ENCODE measurements at places on chromosomes 11 and 22.

- no peak for DNase-seq
Measured at GRCh38 chr22:45454275-45454674, 40.8 kb downstream of the RIBC2 start.

DNA sequence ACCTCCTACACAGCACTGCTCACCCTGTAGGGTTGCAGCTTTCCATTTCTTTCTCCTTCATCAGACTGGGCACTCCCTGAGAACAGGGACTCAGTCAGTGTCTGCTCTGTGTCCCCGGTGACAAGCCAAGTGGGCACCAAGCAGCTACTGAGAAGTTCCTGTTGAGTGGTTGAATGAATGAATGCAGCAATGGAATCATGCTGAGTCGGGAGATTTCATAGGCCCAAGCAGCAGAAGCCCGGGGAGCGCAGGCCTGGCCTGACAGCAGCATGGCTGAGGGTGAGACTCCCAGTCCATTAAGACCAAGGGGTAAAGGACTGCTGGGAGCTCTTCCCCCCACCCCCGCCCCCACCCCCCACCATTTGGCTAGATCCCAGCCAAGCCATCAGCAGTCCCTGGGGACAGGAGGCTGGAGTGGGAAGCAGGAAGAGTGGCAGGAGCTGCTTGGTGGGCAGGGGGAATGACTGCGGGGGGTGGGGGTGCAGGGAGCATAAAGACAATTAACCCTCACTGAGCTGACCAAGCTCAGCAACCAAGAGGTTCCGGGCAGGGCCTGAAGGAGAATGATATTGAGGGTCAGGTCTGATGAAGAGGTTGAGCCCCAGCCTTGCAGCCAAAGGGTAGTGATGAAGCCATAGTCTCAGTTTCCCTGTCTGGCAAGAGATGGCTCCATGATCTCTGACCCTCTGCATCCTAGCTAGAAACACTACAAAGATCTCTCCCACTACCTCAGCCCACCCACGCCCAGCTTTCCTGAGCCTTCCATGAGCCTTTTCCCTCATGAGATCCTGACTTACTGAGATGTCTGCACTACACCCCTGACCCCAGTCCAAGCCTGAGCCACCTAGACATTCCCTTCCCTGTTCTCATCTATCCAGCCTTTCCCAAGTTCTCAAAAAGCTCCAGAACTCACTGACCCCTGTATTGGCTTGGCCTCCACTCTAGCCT is 2.8 kb downstream of the PDE2A start:
- peak; percentile 31 for DNase-seq

GRCh38 chr22:33401291-33401690 is 343.1 kb upstream of the SYN3 start:
- DNase-seq: no peak

- no peak for DNase-seq
Measured at GRCh38 chr22:24039046-24039445, 27.9 kb downstream of the CABIN1 start.

GRCh38 chr11:61752117-61752924 is at the start of gene MYRF:
Gene MYRF (plus strand): TSS chr11:61752636. CDS start chr11:61752745, 109 bp downstream.
- peak; percentile 47 for DNase-seq

- no peak for DNase-seq
Measured at GRCh38 chr11:107999759-108000455, 8.8 kb upstream of the CUL5 start.

- no peak for DNase-seq
Measured at GRCh38 chr11:115207166-115207591, 297.0 kb downstream of the CADM1 start.

DNA sequence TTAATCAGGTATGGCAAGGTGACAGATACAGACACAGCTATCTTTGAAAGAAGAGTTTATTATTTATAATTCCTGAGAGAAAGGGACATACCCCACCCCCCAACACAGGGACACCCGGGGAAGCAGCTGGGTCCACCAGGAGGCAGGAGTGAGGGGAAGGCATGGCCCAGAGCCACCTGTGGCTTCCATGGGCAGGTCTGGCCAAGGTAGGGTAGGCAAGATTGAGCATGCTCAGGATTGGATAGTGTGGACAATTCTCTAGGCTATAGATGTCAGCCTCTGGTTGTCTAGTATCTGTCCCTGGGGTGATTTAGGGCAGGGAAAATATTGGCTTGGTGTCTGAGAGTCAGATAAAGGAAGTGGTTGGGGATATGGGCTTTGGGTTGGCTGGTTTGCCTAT is 27.5 kb upstream of the SMIM35 start:
- no peak for DNase-seq

DNA sequence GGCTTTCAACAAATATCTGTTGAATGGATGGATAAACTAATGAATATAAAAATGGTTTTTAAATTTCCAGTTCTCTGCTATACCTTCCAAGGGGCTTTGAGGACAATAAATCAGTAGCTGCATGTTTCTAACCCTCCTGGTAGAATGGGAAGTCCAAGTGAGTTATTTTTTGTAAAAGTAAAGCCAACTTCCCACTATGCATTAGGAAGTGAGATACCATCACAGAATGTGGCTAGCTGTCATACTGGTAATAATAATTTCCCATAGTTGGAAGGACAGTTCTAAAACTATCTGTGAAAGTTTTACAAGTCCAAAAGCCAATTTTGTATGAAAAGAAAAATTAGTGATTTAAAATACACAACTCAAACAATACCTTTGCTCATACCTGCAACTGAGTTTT is 50.0 kb downstream of the TMEM123 start:
- no peak for DNase-seq

DNA sequence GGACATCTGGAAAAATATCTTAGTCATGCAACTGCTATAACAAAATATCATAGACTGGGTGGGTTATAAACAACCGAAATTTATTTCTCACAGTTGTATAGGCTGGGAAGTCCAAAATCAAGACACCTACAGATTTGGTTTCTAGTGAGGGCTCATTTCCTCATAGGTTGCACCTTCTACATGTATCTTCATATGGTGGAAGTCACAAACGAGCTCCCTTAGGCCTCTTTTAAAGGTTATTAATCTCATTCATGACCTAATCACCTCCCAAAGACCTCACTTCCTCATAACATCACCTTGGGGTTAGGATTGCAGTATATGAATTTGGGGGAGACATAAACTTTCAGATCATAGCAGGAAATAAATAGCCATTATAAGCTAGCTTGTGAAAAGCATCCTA is 85.2 kb downstream of the INTS4 start:
- DNase-seq: no peak

DNA sequence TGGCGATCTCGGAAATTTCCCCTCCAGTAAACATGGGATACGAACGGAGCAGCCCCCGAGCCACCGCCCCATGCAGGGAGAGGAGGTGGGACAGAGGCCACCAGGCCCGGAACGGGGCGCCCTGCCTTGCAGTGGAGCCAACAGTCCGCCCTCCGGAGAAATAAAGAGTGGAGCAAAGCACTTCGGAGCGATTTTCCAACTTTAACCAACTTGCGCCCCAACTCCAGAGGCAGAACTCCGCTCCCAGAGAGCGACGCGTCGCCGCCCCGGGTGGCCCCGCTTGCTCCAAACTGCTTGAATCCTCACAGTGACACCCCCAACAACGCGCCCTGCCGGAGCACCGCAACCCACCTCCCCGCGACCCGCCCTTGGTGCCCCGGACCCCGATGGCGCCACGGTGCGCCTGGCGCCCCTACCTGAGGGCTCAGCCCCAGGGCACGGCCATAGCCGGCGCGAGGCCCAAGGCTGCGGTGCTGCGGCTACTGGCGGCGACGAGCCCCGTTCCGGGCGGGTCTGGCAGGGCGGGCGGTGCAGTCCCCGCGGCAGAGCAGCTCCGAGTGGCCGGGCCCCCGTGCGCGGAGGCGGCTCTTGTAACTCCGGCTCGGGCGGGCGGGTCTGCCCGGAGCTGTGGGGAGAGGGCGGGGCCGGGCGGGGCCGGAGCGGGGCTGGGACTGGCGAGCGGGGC is at the start of gene AHNAK:
TSS of gene AHNAK (minus strand) at position 563 of the 685 bp plus-strand sequence. CDS start 10,708 bp downstream, outside the sequence.
- no peak for DNase-seq

DNA sequence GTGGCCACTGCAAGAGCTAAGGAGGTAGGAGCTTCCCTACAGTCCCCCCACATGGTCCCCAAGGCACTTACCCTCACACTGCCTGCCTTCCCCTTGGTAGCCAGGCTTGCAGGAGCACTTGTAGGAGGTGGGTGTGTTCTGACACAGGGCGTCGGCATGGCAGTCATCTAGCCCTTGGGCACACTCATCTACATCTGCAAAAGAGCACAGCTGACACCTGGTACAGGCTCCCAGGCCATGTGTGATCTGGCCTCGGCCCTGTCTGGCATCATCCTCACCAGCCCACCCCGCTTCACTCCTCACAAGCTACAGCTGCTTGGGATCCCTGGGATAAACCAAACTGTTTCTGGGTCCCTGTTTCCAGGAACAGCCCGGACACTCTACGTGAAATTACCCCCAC is 1.8 kb downstream of the SCUBE2 start:
- no peak for DNase-seq

DNA sequence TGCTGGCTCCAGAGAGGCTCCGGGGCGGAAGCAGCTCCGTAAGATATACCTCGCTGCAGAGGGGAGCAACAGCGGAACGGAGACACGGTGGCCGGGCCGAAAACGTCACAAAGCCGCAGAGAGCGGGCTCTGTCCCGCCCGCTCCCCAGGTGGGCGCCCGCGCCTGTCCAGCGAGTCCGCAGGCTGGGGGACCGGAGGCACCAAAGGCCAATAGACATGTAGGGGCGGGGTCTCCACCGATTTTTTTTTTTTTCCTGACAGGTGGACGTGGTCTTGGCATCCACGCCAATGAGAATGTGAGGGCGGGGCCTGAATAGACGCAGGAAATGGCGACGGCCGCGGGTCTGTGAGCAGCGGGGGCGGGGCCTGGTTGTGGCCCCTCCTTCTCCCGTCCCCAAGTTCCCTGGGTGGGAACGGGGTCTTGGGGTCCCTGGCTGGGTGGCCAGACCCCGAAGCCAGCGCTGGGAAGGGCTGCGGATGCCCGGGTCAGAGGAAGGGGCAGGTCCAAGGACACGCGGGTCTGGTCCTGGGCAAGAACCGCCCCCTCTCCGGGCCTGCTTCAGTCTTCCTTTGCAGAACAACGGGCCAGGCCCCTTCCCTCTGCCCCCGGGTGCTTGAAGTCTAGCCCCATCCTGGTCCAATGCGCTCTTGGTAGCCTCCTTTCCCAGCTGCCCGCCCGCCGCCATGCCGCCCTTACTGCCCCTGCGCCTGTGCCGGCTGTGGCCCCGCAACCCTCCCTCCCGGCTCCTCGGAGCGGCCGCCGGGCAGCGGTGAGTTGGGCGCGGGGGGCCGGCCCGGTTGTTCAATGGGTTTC is at the start of gene DNAJC4:
TSS of gene DNAJC4 (plus strand) at position 378 of the 814 bp plus-strand sequence. CDS start at position 685, 307 bp downstream.
- DNase-seq: peak; percentile 95

DNA sequence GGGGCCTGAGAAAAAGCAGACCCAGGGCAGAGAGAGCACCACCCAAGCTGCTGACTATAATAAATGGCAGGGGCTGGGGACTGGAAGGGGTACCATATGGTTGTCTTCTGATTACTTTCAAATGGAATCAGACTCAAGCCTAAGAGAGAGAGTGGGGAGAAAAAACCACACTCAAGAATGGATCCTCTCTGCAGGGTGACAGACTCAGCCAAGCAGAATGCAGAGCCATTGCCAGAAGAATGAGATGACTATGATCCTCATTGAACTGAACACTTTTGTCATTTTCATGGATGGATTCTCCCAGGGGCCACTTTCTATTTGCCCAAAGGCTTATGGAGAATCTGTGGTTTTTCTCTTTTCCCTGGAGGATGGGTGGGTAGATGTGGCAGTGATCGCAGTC is 8.7 kb downstream of the UBASH3B start:
- DNase-seq: no peak

DNA sequence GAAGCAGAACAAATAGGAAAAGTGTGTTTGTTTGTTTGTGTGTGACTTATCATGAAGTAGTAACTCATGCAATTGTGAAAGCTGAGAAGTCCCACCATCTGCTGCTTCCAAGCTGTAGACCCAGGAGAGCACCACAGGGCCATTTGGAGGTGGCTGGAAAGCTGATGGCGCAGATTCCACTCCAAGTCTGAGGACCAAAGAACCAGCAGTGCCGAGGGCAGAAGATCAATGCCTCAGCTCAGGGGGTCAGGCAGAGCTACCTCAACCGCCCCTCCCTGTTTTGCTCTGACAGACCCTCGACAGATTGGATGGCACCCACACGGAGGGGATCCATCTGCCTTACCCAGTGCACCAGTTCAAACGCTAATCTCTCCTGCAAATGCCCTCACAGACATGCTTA is 896.2 kb downstream of the BRD1 start:
- no peak for DNase-seq

GRCh38 chr11:68983801-68984200 is 3.0 kb upstream of the MRGPRD start:
- no peak for DNase-seq

DNA sequence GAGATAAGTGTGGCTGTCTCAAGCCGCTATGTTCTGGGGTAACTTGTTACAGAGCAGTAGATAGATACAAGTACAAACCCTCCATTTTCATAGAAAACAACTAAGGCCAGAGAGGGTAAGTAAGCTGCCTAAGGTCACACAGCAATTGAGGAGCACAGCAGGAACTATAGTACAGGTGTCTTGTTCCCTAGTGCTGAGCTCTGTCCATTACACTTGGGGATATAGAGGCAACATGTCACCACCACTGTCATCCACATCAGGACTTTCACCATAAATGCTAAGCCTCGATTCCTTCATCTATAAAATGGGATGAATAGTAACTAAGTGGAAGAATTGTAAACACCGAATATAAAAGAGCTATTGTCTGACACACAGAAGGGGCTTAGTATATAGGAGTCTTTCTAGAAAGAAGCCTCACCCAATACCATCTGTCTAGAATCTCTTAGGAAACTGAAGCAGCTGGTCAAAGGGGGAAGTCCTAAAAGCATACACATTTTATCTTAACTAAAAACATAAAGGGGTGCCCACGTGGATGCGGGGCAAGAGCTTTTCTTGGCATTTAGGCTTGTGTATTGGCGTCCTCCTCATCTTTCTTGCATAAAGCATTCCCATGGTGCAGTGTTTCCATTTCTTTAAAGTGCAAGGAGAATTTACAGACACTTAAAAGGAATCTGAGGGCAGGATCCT is 93.8 kb upstream of the ALX4 start:
- no peak for DNase-seq

DNA sequence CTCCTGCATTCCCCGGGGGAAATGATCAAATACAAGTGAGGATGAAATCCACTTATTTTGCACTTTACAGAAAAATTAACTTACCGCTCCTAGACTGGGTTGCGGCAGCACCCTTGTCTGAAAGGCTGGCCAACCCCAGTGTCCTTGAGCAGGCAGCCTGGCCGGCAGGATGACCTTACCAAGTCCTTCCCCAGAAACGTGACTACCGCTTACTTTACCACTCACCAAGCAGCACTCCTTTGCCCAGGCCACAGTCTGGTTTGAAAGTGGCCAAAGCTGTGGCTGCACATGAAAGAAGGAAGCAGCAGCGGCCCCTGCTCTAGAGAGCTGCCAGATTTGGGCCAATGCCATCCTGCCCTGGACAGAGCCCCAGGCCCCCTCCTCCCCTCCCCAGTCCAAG is 20.3 kb downstream of the MYH9 start:
- DNase-seq: no peak

- peak; percentile 22 for DNase-seq
Measured at GRCh38 chr11:113475160-113475761, at the start of gene DRD2. Gene DRD2 (minus strand): TSS chr11:113475398. CDS start chr11:113424651, 50,747 bp downstream.
